ENCODE measurements at places on chromosomes 13 and 19.

DNA sequence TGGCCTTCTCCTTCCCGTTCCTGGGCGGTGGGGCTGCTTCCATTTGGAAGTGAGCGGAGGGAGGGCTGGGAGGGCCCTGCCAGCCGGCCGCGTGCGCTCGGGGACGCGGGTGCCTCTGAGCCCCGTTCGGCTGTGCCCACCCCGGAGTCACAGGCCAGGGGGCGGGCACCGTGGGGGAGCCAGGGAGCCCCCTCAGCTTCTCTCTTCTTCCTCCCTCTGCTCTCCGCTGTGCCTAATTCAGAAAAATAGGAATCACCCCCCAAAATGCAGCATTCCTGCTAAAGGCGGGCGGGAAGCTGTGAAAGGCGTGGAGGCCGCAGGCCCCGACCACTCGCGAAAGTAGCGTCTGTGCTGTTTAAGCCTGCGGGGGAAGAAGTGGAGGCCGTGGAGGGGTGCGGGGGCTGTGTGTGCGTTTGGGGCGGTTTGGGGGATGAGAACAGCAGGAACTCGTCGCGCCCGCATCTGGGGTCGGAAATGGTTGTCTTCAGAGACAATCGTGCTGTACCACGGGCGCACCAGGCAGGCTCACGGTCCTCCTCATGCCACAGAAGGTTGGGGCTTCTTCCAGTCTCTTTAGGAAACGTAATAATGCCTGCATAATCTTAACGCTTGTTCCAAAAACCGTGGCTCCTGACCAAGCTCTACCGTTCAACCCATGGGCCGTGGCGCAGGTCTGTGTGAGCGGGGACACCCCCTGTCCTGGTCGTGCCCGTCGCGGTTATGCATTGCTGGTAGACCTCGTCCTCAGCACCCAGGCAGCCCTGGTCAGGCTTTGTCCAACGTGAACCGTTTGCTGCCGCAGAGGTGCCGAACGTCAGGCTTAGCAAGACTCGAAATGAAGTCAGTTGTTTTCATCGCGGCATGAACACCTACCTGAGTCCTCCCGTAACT lies 110.4 kb upstream of the SOX1 start:
- no peak for DNase-seq

- DNase-seq = no peak
Measured at GRCh38 chr19:30208436-30209060, 163.6 kb upstream of the ZNF536 start.

DNA sequence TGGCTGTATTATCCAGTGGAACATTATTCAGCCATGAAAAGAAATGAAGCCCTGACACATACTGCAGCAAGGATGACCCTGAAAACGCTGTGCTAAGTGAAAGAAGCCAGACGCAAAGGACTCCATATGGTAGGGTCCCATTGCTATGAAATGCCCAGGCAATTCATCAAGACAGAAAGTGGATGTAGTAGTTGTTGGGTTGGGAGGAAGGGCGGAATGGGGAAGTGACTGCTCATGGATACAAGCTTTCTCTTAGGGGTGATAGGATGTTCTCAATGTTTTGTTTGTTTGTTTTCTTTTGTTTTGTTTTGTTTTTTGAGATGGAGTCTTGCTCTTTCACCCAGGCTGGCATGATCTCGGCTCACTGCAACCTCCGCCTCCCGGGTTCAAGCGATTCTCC lies 11.1 kb upstream of the CEACAM16 start:
- DNase-seq = no peak

DNA sequence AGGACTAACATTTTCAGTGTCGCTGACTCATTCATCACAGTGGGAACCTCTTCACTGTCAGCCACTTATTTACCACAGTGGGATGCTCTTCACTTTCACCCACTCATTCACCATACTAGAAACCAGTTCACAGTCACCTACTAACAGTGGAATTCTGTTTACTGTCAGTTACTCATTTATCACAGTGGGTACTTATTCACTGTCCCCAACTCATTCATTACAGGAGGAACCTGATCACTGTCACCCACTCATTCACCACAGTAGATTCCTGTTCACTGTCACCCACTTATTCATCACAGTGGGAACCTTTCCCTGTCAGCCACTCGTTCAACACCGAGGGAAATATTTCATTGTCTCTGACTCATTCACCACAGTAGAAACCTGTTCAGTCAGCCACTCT lies 10.1 kb upstream of the ZNF85 start:
- no peak for DNase-seq

DNA sequence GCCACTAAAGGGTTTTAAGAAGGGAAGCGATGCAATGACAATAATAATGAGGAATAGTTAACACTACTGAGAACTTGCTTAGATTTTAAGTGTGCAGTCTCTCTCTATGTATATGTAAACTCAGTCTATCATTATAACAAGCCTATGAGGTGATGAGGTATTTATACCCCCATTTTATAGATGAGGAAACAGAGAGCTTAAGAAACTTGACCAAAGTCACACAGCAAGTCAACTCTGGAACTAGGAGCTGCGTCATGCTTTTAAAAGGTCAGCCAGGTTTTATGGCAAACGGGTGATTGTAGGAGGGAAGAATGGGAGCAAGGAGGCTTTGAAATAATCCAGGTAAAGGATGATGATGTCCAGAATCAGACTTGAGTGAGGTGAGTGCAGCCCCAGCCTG lies 103.4 kb downstream of the TM9SF2 start:
- DNase-seq = no peak

DNA sequence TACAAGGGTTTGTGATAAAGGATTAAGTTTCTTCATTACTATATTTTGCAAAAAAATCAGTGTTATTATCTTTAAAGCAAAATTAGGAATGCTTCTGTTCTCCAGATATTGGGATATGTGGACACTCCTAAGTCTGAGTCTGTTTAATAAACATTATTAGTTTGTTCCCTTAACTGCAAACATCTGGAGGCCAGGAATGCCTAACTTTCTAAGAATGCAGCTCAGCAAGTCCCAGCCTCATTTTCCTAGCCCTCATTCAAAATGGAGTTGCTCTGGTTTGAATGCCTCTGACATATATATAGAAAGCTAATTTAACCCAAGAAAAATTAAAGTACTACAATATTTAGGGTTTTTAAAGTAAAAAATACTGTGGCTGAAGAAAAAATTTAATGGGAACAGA lies 33.6 kb upstream of the EDNRB start:
- DNase-seq = no peak

- DNase-seq = peak; percentile 41
Measured at GRCh38 chr13:44267980-44268379, 105.6 kb upstream of the SERP2 start.

DNA sequence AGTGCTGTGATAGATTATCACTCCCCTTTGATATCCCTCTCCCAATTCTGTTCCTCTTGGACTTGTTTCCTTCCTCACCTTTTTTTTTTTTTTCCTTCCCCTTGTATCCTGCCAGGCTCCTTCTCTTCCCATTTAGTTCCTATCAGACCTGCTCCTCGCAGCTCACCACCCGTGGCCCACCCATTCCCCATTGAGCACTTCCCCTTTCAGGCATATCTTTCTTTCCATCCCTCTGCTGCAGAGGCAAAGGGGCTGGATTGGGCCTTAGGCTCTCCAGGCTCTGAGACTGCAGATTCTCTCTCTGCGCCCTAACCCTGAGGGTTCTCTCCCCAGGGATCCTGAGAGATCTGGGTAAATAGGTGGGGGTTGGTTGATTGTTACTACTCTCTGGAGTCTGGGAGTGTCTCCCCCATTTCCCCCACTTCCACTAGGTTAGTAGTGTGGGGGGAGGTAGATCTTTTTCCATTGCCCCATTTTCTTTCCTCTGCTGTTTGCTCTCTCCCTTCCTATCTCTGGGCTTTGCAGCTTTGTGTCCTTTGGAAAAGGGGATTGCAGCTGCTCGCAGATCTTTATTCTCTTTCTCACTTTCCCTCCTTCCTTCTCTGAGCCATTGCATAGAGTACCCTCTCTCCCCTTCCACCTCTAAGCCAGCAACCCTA lies 2.3 kb downstream of the ARHGAP35 start:
- DNase-seq = no peak

- no peak for DNase-seq
Measured at GRCh38 chr19:39168258-39169142, 28.3 kb upstream of the NCCRP1 start.

DNA sequence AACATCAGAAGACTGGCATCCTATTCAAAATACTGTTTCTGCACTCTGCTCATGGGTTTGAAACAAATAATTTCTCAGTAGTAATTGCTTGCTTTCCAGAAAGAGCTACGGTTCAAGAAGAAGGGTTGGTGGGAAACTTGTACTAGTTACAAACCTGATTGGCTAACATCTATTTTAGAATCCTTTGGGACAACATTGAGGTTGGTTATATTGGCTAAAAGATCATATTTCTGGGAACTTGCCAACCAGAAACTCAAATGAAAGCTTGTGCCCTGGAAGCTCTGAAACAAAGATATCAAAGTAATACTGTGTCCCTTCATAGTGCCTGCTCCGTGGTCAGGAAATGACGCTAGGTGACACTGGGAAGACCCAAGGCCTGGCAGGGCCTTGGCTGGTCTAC lies 141.7 kb downstream of the LACC1 start:
- DNase-seq = no peak

DNA sequence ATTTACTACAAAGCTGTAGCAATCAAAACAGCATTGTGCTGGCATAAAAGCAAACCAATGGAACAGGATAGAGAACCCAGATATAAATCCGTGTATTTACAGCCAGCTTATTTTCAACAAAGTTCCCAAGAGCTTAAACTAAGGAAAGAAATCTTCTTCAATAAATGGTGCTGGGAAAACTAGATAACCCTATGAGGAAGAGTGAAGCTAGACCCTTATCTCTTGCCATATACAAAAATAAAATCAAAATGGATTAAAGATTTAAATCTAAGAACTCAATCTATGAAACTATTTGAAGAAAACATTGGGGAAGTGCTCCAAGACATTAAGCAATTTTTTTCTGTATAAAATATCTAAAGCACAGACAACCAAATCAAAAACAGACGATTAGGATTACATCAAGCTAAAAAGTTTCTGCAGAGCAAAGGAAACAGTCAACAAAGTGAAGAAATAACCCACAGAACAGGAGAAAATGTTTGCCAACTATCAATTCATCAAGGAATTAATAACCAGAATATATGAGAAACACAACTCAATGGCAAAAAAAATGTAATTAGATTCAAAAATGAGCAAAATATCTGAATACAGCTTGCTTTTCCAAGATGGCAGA lies 480.7 kb downstream of the LMO7 start:
- no peak for DNase-seq

- peak; percentile 19 for DNase-seq
Measured at GRCh38 chr19:51799034-51799773, 4.2 kb downstream of the FPR3 start.

DNA sequence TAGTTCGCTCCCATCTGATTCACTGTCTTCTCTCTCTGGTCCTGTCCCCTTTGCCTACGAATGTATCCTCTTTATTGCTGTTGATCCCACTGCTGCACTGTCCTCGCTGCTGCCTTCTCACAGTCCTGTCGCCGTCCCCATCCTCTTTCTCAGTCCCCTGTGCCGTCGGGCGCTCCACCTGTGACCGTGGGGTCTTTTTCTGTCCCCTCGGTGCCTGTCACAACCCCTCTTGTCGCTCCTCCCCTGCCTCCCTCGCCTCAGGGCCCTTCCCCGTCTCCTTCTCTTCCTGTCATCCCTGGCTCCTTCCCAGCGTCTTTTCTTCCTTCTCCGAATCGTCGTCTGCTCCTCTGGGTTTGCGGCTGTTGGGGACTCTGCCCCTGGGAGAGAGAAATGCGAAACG lies 32.3 kb downstream of the SYT3 start:
- no peak for DNase-seq

DNA sequence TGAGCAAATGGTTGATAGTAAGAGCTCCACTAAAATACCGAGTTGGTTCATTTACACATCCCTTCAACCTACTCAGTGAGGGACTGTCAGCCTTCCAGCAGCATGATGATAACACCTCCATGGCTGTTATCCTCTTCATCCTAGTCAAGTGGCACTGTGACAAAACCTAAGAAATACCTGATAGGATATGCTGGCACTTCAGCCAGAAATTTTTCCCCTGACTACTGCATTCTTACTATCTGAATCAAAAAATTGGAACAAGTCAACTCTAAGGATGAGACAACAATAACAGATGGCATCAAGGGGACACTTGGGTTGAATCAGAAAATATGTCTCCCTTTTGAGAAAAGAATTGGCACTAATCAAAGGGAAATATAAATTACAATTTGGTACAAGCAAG lies 193.9 kb downstream of the KCTD12 start:
- no peak for DNase-seq

DNA sequence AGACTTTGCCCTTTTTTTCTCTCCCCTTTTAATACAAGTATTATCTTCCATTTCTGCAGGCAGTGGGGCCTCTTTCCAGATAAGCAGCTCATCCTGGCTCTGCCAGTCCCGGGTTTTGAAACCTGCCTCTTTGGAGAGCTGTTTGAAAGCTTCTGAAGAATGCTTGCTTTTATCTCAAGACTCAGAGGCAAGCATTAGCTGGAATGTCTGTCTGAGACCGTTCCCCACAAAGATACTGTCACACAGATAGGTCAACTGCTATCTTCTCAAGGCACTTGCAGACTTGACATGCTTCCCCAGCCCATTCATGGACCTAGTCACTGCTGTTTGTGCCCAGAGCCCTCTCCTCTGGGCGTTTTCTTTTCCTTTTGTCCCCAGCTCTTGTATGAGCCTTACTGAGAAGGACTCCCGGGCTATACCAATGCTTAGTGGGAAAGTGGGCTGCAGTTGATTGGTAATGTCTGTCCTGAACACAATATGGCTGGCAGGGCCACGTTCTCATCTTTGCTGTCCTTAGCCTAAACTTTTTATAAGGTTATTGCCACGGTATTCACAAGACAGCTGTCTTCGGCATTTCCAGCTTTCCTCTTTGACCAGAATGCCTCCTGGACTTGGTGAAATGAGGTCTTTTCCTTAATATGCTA lies 13.4 kb downstream of the SERP2 start:
- DNase-seq = no peak

GRCh38 chr19:3504735-3505134 lies 1.4 kb upstream of the FZR1 start:
- no peak for DNase-seq

DNA sequence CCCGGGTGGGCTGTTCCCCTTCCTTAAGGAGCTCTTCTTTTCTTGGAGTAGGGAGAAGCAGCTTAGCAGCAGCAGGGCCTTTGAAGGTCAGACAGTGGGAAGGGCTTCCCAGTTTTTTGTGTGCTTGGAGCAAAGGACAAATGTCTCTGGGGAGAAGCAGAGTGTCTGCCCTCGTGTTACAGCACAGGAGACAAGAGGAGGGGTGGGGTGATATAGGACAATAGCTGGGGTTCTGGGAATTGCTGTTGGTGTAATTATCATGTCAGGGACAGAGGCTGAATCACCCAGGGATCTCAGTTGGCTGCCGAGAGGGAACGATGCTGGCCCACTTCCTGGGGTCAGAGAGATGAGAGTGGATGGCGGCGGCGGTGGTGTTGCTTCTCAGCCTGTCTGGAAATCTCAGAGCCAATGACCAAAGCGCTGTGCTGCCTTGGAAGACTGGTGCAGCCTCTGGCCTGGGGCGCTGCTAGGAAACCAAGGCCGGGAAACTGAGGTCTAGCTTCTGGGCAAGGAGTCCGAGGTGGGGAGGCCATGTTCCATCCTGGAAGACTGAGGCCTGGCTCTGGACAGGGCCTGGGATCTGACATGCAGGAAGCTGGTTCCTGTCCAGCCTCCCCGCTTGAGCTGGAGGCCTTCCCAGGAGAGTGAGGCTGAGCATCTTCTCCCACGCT lies 1.2 kb downstream of the INAFM1 start:
- DNase-seq = no peak

GRCh38 chr13:97435323-97435722 lies 1.4 kb downstream of the RAP2A start:
- no peak for DNase-seq

GRCh38 chr19:55468054-55468393 lies 3.5 kb upstream of the C19orf85 start:
- DNase-seq = no peak

GRCh38 chr19:32302778-32303177 lies 42.6 kb upstream of the ZNF507 start:
- no peak for DNase-seq

Data from LoVo (cell line).